MV-4-11 (cell line): ENCODE measurements at places on chromosomes 16 and 17.

DNA sequence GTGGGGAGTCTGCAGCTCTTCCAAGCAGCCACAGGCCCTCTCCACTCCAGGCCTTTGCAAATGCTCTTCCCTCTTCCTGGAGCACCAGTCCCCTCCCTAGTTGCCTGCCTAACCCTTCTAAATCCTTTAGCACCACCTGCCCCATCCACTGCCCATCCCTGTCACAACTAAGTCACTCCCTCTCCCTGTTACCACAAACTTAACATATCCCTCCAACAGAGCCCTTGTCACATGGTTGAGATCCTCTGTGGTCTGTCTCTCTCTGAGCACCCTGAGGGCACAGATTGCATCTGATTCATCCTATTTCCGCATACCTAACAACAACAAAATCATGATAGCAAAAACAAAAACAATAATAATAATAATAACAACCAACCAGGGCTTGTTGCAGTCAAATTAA lies 11.0 kb upstream of the BEAN1 start:
- DNase-seq, result no peak

- no peak for DNase-seq
Measured at GRCh38 chr17:49985310-49985990, 9.6 kb downstream of the DLX3 start.

DNA sequence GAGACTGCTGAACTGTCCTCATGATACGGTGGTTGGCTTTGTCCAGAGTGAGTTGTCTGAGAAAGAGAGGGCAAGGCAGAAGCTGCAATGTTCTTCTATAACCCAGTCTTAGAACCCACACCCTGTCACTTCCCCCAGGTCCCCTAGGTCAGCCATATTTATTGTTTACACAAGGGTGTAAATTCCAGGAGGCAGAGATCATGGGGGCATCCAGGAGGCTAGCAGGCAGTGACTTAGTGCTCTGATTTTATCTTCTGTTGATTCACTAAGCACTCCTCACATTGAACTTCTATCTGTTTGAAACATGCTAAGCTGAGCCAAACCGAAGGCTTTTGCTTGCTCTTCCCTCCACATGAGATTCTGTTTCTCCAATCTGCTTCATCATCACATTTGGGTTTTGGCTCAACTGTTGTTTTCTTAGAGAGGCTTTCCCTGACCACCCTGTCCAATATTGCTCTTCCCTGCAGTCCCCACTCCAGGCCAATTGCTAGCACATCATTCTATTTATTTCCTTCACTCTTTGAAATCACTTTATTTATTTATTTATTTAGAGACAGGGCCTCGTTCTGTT lies 34.3 kb upstream of the SHISA9 start:
- no peak for DNase-seq

DNA sequence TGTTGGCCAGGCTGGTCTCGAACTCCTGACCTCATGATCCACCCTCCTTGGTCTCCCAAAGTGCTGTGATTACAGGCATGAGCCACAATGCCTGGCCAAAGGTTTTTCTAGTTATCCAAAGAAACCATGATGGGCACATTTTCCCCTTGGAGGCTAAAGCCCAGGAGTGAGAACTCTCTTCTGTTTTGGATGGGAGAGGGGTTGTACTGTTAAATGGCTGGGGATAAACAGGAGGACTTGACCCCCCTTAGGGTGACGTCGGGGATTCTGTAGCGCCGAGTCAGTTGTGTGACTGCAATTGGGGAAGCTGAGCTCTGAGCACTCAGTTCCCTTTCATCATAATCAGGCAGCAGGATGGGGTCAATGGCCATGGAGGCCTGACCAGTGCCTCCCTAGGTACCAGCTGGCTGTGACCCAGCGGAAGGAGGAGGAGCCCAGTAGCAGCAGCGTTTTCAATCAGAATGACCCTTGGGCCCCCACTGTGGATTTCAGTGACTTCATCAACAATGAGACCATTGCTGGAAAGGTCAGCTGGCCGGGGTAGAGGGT lies 4.1 kb downstream of the AOC3 start:
- no peak for DNase-seq

DNA sequence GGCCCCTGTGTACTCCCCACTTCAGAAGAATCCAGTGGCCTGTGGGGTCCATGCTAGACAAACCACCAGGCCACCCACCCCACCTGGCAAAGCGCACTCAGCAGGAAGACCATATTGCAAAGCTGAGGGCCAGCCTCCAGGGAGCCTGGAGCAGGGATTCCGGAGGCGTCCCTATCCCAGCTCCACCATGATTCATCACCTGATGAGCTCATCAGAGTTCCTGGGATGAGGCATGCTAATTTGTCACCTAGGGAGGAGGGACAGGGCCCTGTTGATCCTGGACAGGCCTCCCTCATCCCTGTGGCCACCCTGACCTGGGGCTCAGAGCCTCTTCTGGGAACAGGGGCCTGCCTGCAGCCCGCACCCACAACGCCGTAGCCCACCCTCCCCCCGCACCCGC lies 131.6 kb upstream of the PLCG2 start:
- DNase-seq, result no peak
